ENCODE measurements at places on chromosomes 1 and 21.

GRCh38 chr1:58931756-58932155, 147.9 kb upstream of the JUN start:
- no peak for DNase-seq

- DNase-seq = peak; percentile 63
These were observed 12.0 kb downstream of the ALDH9A1 start for GRCh38 chr1:165686121-165686970.

GRCh38 chr1:237975376-237975775, 84.7 kb upstream of the ZP4 start:
- no peak for DNase-seq

DNA sequence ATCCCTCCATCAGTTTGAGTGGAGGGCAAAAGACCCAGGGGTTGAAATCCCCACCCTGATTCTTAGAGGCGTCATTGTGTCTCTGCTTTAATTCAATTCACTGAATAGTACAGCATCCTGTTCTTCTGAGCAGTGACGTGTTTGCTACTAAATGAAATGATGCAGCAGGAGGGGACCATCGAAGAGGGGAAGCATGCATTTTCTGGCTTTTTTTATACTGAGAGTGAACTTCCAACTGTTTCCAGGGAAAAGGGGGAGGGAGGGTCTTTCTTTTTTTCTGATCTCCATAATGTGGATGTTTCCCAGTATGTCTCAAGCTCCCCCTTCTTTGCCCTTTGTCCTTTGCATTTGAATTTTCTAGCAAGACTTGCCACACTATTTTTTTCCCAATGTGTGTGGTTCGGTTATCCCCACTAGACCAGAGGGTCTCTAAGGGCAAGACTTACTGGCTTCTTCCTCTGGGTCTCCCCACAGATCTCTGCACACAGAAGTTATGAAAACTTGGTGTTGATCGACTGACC, 2.7 kb downstream of the INTS3 start:
- no peak for DNase-seq

DNA sequence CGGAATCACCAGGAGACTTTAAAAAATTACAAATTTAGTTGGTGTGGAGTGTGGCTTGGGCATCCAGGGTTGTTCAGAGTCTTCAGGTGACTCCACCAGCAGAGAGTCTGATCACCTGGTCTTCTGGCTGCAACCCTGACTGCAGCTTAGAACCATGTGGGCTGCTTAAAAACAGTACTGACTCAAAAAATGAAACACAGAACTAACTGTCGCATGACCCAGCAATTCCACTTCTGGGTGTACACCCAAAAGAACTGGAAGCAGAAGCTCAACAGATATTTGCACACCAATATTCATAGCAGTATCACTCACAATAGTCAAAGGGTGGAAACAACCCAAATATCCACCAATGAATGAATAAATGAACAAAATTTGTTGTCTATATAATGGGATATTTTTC, 17.3 kb downstream of the TLR5 start:
- no peak for DNase-seq

DNA sequence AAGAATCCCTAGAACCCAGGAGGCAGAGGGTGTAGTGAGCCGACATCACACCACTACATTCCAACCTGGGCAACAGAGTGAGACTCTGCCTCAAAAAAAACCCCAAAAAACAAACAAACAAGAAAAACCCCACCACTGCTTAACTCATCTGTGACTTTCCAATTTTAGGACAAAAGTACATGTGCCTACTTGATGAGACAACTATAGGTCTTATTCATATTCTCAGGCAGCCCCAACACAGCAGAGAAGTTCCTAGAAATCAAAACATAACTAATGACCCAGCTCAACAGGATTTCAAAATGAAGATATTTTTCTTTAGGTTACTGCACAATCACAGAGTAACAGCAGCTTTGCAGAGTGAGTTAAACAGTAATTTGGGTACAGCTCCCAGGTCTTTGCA, 26.4 kb downstream of the TIAM1 start:
- no peak for DNase-seq

GRCh38 chr1:205563927-205564441, 59.5 kb downstream of the CDK18 start:
- no peak for DNase-seq

DNA sequence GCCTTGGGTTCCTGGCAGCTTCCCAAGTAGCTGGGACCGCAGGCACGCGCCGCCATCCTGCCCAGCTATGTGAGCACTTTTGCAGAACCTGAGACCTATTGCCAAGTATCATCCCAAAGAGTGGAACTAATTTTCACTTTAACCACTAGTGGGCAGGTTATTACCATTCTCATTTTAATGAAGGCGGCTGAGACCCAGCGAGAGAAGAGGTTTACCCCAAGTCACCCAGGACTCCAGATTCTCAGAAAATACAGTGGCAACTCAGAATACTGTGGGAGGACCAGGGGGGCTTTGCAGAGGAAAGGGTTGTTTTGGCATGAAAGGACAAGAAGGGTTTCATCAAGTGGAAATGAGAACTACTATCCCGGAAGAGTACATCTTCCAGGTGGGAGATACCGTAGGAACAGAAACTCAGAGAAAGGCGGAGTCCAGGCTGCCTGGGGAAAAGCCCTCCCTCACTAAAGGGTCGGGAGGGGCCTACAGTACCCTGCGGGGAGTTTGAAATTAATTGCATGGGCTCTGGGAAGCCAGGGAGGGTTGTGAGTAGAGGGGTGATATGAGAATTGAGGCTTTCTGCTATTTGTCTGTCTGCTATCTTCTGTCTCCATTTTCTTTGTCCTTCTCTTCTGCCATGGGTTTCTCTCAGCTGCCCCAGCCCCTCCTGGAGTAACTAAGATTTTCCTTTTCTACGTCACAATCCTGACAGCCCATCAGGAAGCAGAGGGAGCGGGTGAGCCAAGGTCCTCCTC, 7.2 kb upstream of the SEMA4A start:
- DNase-seq = peak; percentile 90

DNA sequence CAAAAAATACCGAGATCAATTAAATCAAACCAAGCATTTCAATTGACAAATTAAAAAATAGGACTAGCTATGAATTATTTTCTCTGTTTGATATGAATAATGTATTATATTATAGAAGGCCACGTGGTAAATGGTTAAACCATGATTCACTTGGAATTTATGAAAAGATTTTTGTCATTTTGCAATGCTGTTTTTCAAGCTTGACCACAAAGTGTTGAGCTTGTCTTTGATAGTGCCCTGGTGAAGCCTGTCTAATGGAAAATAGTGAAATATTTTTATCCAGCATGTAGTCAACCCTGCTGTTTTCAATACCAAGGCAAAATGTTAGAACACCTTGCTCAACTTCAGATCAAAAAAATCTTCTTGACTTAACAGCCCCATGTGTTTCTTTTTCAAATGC, 288.0 kb upstream of the PRMT6 start:
- DNase-seq = no peak

- DNase-seq = no peak
These were observed 257.7 kb upstream of the CSF3R start for GRCh38 chr1:36740446-36740845.

DNA sequence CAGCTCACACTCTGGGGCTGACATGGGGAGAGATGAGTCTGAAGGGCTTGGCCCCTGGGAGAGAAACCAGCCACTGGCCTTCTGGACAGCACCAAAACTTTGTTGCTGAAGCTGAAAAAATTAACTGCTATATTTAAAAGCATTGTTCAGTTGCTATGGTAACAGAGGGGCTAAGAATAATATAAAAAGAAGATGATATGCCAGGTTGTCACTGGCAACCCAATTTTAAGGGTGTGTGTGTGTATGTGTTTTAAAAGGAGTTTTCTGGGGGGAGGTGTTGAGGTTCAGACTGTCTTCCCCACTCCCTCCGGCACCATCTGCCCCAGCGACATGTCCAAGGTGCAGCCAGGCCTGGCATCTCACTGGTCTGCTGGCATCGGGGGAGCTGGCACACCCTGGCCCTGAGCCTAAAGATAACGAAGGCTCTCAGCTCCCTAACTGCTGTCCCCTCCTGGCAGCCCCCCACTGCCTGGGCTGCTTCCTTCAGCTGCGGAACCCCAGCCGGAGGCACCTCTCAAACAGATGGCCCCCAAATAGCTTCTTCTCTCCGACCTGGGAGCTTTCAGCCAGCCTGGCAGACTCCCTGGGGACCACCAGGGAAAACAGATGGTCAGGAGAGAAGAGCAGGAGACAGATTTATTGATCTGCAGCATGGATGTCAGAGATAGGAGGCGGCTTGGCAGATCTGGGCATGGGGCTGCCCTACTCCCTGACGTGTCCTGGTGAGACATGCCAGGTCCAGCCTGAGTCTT, 203.9 kb downstream of the HIVEP3 start:
- DNase-seq = no peak

- no peak for DNase-seq
These were observed 280.3 kb downstream of the USH2A start for GRCh38 chr1:216142921-216143320.

DNA sequence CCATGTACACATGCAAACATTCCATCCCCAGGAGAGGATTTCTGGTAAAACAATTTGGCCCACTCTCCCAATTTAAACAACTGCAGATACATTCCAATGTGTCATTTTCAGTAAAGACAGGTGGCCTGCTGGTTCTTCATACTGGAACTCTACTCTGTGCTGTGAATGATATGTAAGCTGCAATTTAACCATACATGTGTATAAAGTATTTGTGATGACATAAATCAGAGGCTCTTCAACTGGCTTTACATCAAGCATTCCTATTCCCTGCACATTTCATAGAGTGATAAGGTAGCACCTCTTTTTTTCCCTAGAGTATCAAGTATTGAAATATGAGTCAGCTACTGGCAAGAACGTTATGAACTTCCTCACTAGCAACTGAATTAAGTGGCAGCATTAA, 649.5 kb upstream of the ADGRL2 start:
- no peak for DNase-seq

GRCh38 chr1:96409689-96410088, 311.9 kb upstream of the PTBP2 start:
- no peak for DNase-seq

- no peak for DNase-seq
These were observed 197.7 kb downstream of the NRIP1 start for GRCh38 chr21:14866859-14867765.

GRCh38 chr1:149849111-149849946, 50.0 kb upstream of the BOLA1 start:
- peak; percentile 44 for DNase-seq

DNA sequence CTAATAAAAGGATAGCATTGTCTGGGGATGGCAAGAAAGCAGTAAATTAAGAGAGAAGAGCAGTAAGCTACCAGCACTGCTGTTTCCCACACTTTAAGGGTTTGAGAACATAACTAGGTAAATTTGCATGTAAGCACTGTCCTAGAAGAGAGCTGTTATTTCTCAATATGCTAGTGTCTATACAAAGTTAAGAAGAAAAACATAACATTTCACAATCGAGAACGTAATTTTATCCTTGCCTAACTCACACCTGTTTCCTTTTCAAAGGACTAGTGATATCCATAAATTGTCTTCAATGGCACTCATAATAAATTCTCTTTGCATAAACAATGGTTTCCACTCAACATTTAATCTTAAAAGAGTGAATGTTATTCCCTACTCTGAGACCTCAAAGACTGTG, 576.0 kb downstream of the PTBP2 start:
- no peak for DNase-seq

DNA sequence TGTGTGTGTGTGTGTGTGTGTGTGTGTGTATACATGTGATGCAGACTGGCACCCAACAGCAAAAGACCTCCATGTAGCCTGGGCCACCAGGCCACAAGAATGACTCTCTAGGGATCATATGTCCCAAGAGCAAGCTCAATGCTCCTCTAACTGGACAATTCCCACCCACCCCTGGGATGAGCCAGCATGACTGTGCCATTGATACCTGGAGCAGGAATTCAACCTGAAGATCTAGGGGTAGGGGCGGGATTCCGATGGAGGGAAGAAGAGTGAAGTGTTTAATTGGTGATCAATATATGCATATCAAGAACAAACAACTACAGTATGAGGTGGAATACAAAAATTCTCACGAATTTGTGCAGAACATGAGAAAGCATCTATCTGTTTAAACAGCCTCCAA, 136.2 kb downstream of the PSMG1 start:
- DNase-seq = no peak

GRCh38 chr1:60655679-60656355, 426.5 kb upstream of the NFIA start:
- DNase-seq = no peak

- DNase-seq = no peak
These were observed 2.1 kb upstream of the PER3 start for GRCh38 chr1:7781923-7782495.

DNA sequence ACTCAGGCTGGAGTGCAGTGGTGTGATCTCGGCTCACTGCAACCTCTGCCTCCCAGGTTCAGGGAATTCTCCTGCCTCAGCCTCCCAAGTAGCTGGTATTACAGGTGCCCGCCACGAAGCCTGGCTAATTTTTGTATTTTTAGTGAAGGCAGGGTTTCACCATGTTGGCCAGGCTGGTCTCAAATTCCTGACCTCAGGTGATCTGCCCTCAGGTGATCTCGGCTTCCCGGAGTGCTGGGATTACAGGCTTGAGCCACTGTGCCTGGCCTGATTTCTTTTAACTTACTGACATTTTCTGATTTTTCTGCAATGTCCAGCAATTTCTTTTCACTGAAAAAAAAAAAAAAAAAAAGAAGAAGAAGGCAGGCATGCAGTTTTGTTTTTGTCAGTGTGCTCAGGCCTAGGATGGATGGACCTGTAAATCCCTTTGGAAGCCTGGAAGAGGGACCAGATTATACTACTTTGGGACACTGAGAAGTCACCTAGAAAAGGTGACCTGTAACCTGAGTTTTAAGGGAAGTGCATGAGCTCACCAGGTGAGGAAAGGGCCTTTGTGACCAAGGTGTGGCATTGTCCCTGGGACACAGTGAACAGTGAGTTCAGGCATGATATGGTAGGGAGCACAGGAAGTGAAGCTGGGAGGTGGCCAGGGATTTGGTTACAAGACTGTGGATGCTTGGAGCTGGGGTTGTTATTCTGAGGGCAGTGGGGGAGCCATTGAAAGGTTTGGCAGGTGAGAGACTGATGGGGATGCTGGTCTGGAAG, 2.7 kb upstream of the TMEM61 start:
- DNase-seq = no peak

GRCh38 chr1:11507309-11507708, 28.4 kb downstream of the DISP3 start:
- no peak for DNase-seq
